RPMI7951 (cell line): ENCODE measurements at places on chromosomes 16 and 17.

DNA sequence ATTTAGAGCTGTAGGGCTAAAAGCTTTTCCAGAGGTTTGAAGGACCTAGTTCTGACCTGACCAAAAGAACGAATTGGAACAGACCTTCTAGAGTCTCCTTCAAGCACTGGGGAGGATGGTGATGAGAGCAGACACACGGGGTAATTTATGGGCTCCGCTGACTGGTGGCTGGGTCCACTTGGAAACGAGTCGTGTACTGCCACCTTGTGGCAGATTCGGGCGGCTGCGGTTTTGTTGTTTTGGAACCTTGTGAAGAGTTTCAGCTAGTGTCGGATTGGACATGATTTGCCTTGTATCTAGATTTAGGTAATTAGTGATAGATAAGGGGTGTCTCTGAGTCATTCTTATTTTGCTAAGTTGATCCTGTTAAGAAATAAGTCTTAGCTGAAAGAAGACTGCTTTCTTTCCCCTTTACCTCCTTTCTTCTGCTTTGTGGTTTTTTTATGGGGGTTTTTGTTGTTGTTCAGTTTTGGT lies 98.9 kb downstream of the AATF start:
- DNase-seq: peak; percentile 66

- DNase-seq: no peak
Observed at GRCh38 chr17:74892013-74892841, 1.2 kb downstream of the FADS6 start.

GRCh38 chr16:64364894-64365293 lies 757.0 kb downstream of the CDH11 start:
- no peak for DNase-seq

DNA sequence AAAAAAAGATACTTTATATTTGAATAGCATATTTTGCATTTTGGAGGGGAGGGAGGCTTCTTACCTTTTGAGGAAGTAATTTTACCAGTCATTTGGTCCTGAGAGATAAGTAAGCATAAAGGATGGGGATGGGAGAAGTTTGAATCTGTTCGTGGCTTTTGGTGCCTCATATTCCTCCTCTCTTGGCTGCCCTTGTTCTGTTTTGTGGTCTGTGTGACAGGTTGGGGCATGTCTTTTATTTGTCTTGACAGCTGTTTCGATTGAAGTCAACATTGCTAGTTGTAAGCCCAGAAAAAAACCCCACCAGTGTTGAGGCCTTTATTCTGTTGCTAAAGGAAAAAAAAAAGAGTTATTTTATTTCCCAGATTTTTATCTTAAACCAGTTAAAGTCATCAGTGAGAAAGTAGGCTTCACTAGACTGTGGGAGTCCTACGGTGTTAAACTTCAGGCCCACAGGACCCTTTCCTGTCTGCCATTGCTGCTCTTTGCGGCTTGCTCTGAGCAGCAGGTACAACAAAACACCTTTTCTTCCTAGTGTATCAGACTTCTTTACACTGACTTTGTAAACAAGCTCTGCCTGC lies 11.4 kb downstream of the SLC7A6 start:
- no peak for DNase-seq

DNA sequence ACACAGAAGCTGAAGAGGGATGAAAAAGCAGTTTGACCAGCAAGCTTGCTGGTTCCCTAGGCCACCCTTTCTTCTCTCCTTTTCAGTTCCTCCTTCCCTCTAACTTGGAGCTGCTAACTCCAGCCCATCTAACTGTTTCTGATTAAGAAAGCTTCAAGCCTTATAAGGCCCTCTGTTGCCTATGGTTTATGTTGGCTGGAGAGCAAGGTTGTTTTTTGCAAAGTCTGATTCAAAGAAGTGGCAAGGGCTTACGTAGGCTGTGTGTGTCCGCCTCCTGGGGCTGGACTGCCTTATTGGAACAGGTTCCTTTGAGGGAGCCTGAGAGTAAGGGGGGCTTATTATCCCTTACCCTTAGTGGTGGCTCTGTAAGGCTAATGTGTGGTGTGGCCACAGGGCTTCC lies 7.1 kb downstream of the AKAP1 start:
- no peak for DNase-seq

- DNase-seq: peak; percentile 47
Observed at GRCh38 chr17:1649844-1650501, at the start of gene RILP. RILP (minus strand) TSS chr17:1649866; CDS start chr17:1649804, 62 bp downstream.

DNA sequence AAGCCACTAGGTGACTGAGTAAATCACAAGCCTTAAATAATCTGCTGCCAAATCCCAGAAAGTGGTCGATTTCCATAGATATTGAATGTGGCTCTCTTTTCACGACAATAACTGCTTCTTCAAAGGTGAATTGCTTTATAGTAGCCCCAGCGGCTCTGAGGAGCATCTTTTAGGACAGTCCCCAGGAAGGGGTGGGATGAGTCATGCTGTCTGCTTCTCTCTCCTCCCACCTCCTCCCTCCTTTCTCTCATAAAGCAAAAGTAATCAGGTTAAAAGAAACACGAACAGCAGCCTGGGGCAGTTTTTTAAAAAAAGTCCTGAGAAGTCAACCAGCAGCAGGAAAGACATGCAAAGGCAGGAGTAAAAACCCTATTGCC lies 1.8 kb downstream of the KIAA0513 start:
- peak; percentile 83 for DNase-seq

DNA sequence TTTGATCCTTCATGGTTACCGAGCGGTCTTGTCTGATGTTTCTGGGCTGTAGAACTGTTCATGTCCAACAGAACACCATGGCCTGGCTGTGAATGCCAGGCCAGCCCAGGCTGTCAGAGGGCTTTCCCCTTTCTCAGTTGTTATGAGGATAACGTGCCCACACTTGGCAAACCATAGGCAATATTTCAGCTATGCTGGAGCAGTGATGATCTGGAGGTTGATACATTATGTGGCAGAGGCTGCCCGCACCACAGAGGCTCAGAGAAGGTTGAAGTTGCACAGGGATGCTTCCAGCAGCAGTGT lies 92.9 kb downstream of the C16orf78 start:
- DNase-seq: no peak

- DNase-seq: no peak
Observed at GRCh38 chr16:17691899-17692176, 221.1 kb upstream of the XYLT1 start.

GRCh38 chr17:69480245-69480644 lies 65.7 kb downstream of the MAP2K6 start:
- DNase-seq: no peak

GRCh38 chr16:74450236-74450635 lies 29.0 kb upstream of the CLEC18B start:
- DNase-seq: peak; percentile 9

GRCh38 chr17:46082257-46082656 lies 83.2 kb downstream of the STH start:
- DNase-seq: no peak

GRCh38 chr16:11551842-11552241 lies 34.9 kb downstream of the LITAF start:
- DNase-seq: no peak

DNA sequence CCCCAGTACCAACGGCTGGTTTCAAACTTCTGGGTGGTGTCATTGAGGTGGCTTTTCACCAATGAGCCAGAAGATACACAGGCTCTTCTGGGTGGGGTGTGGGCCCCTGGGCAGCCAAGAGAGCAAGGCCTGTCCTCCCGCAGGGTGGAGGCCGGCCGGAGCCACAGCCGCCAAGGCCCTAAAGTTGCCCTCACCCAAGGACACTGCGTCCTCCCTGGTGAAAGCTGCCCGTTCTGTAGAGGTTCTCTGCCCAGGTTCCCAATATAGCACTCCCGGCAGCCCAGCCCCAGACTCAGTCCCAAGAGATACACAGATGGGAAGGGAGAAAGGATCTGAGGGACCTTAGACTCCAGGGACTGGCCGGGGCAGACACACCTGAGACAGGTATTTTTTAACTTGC lies 10.7 kb upstream of the CACNG1 start:
- DNase-seq: no peak

DNA sequence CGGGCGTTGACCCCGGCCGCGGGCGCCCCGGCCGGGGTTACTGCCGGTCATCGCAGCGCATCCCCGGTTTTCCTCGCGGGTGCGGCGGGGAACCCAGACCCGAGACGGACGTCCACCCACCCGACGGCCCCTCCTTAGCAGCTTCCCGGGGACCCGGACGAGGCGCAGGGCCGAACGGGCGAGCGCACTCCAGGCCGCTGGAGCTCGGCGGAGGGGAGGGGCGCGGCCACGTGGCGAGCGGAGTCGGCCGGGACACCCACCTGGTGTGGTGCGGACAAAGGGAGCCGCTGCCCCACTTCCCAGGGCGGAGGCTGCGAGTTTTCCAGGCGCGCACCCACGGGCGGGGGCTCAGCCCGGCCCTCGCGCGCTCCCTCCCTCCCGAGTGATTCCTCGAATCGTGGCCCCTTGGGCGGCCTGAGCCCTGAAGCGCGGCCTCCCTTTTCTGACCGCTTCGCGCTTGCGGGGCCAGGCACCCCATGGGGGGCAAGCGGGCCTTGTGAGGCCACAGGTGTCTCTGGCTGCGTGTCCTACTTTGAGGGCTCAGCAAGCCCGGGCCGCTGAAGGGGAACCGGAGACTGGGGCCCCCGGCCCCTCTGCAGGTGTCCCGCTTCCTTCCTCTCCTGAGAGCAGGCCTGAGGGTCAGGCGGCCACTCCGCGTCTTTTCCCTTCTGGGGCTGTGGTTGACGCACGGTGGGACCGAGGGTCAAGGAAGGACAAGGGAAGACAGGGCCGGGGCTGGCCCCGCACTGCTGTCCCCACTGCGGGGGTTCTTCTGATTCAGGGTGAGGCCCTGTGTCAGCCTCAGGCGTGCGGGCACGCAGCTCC lies 1.1 kb upstream of the FASN start:
- DNase-seq: no peak

DNA sequence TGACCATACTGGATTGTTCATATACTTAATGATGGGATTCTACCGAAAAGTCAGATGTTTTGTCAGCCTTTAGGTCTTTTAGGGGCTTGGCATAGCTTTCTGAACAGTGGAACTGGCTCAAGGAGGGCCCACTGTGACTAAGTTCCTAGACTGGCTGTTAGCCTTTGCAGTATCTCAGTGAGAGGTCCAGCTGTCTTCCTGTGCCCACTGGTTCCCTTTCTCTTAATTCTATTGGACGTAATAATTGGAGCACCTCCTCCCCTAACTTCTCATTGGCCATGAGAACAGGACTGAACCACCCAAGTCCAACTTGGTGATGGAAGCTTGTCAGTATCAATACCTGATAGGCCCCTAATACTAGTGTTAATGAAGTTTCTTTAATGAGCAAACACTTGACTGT lies 13.5 kb downstream of the KPNA2 start:
- DNase-seq: peak; percentile 49

GRCh38 chr17:44548376-44549230 lies 8.7 kb upstream of the FZD2 start:
- DNase-seq: no peak

DNA sequence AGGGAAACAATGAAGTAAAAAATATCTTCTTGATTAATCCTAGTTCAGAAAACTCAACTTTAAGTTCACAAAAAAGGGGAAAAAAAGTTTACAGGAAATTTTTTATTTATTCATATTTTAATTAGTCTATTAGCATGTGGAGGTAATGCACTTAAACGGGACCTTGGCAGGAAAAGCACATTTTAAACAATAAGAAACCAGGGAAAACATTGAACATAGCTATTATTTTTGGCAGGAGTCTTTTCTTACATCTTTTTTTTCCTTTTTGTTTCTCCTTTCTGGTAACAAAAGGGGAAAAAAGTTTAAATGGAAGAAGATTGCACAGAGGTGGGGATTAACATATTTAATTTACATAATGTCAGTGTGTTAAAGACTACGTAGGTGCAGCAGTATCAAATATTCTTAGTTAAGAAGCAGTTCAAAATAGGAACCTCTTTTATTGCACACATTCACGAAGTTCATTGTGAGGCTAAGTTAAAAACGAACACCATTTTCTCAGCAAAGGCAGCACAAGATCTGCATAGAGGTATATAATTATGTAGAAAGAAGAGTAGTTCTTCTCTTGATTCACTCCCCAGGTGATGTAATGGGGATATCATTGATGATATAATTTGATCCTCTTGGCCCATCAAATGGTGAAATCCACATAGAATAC lies 940.5 kb downstream of the CDH11 start:
- no peak for DNase-seq

DNA sequence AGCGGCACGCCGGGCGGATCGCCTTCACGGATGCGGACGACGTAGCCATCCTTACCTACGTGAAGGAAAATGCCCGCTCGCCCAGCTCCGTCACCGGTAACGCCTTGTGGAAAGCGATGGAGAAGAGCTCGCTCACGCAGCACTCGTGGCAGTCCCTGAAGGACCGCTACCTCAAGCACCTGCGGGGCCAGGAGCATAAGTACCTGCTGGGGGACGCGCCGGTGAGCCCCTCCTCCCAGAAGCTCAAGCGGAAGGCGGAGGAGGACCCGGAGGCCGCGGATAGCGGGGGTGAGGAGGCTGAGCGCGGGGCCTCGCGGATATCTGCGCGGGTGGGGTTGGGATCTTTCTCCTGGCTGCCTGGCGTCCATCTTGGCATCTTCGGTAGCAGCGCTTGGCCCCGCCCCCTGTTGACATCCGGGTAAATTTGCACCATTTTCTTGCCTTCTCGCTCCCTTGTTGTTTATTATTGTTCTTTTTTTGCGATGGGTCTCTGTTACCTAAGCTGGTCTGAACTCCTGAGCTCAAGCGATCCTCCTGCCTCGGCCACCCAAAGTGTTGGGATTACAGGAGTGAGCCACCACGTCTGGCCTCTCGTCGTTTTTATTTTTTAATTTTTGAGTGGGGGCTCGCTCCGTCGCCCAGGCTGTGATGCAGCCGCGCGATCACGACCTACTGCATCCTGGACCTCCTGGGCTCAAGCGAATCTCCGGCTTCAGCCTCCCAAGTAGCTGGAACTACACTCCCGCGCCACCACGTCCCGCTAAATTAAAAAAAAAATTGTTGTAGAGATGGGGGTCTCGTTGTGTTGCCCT lies 898 bp downstream of the TERF2IP start:
- DNase-seq: peak; percentile 64
